ENCODE measurements at places on chromosomes 7 and 10.

DNA sequence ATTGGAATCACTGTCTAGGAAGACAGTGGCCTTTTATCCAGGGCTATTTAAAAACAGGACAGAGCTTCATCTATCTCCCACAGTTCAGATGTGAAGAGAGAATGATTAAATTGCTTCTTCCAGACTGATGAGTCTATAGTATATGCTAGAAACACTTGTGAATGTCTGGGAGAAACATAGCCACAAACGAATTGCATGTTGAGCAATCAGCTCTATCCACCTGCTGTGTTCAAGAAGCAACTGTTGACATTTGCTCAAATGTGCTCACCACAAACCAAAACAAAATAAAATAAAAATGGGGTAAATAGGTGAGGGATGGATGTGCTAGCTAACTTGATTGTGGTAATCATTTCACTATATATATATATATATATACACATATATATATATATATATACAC, 195.1 kb downstream of the HECW1 start:
- H3K27ac ChIP-seq, result no peak overlapping the region
- H3K36me3 ChIP-seq, result no peaks in the 10 kb centered on the region
- H3K4me3 ChIP-seq, result no peak overlapping the region
- H3K27me3 ChIP-seq, result peaks cover 2% of the 10 kb centered on the region

DNA sequence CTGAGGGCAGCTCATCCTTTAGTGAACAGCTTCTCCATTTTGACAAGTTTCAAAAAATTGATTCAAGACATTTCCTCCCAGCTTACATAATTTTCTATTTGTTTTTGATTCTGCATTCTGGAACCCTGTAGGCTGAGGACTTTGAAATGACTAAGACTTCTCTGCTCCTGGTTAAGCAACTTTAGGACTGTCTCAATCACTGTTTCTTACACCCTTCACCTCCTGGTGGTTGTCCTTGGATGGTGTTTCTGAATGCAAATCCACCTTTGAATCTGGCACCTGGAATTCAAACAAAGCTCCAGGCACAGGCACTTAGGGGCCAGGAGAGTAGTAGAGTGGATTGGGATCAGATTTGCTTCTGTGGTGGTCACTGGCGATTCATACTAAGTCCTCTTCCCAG, 595.5 kb downstream of the LRMDA start:
- no peaks in the 10 kb centered on the region for H3K36me3 ChIP-seq
- peaks cover 1% of the 10 kb centered on the region for H3K27me3 ChIP-seq
- DNase-seq, result no peak
- H3K4me1 ChIP-seq, result no peaks in the 10 kb centered on the region
- H3K4me3 ChIP-seq, result no peak overlapping the region
- no peak overlapping the region for H3K27ac ChIP-seq

- peaks cover 8% of the 10 kb centered on the region for H3K4me1 ChIP-seq
- no peak overlapping the region for H3K4me3 ChIP-seq
- H3K27me3 ChIP-seq, result peaks cover 39% of the 10 kb centered on the region
- no peak for DNase-seq
- no peak overlapping the region for H3K27ac ChIP-seq
These were observed 465 bp upstream of the NPY start for GRCh38 chr7:24283554-24283896.

GRCh38 chr10:75499556-75500160, 68.2 kb downstream of the LRMDA start:
- no peak overlapping the region for H3K27ac ChIP-seq
- H3K4me1 ChIP-seq, result no peaks in the 10 kb centered on the region
- no peak for DNase-seq
- no peak overlapping the region for H3K4me3 ChIP-seq
- no peaks in the 10 kb centered on the region for H3K36me3 ChIP-seq

DNA sequence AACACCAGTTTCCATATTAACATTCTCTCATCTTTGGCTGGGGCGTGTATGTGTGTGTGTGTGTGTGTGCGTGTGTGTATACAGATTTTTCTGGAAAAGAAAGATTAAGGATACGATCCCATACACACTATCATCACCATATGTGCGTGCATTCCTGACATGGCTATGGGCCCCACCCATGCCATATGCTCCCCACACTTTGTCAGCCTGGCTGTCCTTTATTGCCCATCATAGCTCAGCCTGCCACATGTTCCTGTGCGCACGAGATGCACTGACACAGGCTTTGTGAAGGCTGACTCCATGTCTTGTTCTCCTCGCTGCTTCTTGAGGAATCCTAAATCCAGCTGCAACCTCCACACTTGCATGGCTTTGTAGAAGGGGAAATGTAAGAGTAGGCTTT, 984.1 kb downstream of the LRMDA start:
- no peaks in the 10 kb centered on the region for H3K27me3 ChIP-seq
- DNase-seq, result no peak
- no peaks in the 10 kb centered on the region for H3K4me1 ChIP-seq
- H3K36me3 ChIP-seq, result no peaks in the 10 kb centered on the region
- no peak overlapping the region for H3K4me3 ChIP-seq
- H3K27ac ChIP-seq, result no peak overlapping the region

DNA sequence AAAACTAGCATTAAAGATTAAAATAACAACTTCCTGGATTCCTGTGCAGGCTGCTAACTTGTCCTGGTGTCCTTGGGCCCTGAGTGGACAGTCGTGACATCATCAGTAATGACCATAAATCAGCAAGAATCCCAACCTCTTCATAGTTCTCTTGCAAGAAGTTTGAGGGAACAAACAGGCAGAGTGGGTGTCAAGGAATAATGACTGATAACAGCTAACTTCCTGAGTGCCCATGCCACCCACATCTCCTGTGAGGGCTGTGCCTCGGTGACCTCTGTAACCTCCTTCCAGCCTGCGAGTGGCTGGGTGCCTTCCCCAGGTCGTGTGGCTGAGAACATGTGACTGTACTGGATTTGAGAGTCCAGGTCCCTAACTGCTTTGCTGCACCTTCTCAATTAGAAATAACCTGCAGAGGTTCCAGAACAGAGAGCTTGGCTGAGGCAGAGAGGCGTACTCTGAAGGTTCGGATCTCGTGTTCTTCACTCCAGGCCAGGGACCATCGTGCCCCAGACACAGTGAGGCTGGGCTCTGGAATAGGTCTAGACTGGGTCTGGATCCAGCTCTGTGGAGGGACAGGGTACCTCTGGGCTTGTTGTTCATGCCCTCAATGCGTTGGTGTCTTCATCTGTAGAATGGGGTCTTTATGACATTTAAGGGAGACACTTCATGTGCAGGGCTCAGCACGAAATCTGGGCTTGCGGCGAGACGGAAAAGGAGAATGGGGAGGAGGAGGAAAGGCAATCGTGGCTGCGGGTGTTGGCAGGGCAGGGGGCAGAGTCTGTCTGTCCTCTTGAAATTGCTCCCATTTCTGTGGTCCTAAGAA, 313.1 kb upstream of the ZNF32 start:
- H3K36me3 ChIP-seq, result no peaks in the 10 kb centered on the region
- H3K27ac ChIP-seq, result no peak overlapping the region
- H3K27me3 ChIP-seq, result peaks cover 11% of the 10 kb centered on the region
- peaks cover 6% of the 10 kb centered on the region for H3K4me1 ChIP-seq
- DNase-seq, result no peak

DNA sequence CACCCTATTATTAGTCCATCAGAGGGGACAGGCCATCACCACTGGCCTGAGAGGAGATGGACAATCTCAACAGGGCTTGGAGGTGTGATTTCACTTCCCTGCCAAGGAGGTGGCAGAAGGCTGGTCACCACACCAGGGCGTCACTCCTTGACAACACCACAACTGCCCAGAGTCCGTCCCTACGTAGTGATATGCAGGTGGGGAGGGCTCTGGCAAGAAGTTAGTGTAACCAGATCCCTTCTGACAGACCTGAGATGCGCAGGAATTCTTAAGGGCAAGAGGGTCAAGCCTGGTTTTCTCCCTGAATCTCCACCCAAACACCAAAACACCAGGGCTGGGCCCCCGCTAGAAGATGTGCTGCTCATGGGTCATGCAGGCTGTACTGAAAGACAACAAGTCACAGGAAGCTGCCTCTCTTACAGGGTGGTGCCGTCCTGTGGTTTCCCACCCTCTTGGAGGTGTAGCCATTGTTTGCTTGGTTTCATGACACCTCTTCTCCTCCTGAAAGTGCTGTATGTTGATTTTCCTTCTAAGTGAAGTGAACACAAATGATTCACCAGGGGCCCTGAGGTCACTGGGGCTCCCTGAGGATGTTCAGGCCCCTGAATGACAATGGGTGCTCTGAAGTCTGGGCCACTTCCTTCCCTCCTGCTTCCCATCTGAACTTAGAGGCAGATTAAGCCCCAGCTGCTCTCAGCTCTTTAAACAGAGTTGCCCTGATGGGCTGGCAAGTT, 27.1 kb downstream of the ATXN7L1 start:
- peaks cover 9% of the 10 kb centered on the region for H3K36me3 ChIP-seq
- H3K27me3 ChIP-seq, result no peaks in the 10 kb centered on the region
- H3K27ac ChIP-seq, result peak overlapping the region; percentile 79
- peak; percentile 91 for DNase-seq

GRCh38 chr10:110267276-110267675, 37.4 kb downstream of the SMNDC1 start:
- peaks cover 1% of the 10 kb centered on the region for H3K27me3 ChIP-seq
- no peak overlapping the region for H3K4me3 ChIP-seq
- DNase-seq, result no peak
- no peak overlapping the region for H3K27ac ChIP-seq
- no peaks in the 10 kb centered on the region for H3K36me3 ChIP-seq

GRCh38 chr10:80530251-80530650, 7.5 kb upstream of the SH2D4B start:
- peak; percentile 78 for DNase-seq
- H3K27me3 ChIP-seq, result no peaks in the 10 kb centered on the region
- H3K4me1 ChIP-seq, result peaks cover 65% of the 10 kb centered on the region
- peaks cover 2% of the 10 kb centered on the region for H3K36me3 ChIP-seq
- peak overlapping the region; percentile 85 for H3K27ac ChIP-seq

DNA sequence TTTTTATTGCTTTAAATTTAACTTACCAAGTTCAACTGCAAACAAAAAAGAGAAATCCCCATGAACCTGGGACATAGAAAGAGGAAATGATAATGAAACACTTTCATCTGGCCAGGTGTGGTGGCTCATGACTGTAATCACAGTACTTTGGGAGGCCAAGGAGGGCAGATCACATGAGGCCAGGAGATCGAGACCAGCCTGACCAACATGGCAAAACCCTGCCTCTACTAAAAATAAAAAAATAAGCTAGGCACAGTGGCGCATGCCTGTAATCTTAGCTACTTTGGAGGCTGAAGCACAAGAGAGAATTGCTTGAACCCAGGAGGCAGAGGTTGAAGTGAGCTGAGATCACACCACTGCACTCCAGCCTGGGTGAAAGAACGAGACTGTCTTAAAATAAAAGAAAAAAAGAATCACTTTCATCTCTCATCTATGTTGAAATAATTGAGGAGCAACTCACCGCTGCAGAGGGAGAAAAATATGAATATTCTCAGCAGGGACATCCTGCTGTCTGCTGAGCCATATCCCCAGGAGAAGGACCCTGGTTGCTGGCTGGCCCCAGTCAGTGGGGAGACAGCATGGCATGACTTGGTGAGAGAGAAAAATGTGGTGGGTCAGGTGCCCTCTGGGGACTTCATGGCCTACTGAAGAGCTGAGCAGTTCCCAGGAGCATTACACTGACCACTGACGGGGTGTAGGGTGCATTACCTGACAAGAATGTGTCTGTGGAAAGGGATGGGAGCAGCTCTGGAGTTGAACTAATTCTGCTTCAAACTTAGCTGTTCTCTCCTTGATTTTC, 22.8 kb upstream of the TARP start:
- DNase-seq, result no peak
- H3K27ac ChIP-seq, result no peak overlapping the region
- no peaks in the 10 kb centered on the region for H3K36me3 ChIP-seq
- H3K4me1 ChIP-seq, result no peaks in the 10 kb centered on the region
- no peaks in the 10 kb centered on the region for H3K27me3 ChIP-seq

GRCh38 chr7:100829150-100829716, 1.9 kb upstream of the EPHB4 start:
- peaks cover 33% of the 10 kb centered on the region for H3K27me3 ChIP-seq
- no peaks in the 10 kb centered on the region for H3K36me3 ChIP-seq
- H3K4me1 ChIP-seq, result peaks cover 17% of the 10 kb centered on the region
- no peak overlapping the region for H3K4me3 ChIP-seq
- no peak for DNase-seq
- H3K27ac ChIP-seq, result no peak overlapping the region

- no peak overlapping the region for H3K27ac ChIP-seq
- no peak for DNase-seq
- H3K4me3 ChIP-seq, result no peak overlapping the region
- no peaks in the 10 kb centered on the region for H3K4me1 ChIP-seq
- no peaks in the 10 kb centered on the region for H3K27me3 ChIP-seq
- H3K36me3 ChIP-seq, result no peaks in the 10 kb centered on the region
These were observed 519.1 kb upstream of the ANKRD30A start for GRCh38 chr10:36606234-36606839.

DNA sequence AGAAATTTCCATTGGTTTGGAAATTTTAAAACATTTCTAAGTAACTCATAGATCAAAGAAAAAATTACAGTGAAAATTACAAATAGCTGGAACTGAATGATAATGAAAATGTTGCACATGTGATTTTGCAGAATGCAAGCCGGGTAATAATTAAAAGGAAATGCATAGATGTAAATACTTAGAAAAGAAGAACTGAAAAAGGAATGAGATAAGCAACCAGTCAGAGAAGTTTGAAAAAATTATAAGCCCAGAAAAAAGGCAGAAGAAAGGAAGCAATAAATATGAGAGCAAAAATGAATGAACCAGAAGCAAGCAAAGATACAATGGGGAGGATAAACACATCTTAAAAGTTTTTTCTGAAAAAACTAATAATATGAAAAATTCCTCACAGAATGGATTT, 3.2 kb upstream of the TMEM273 start:
- peak overlapping the region; percentile 83 for H3K27ac ChIP-seq
- no peak overlapping the region for H3K4me3 ChIP-seq
- no peaks in the 10 kb centered on the region for H3K36me3 ChIP-seq

GRCh38 chr7:104642560-104642959, 314.2 kb downstream of the LHFPL3 start:
- H3K36me3 ChIP-seq, result no peaks in the 10 kb centered on the region
- no peak overlapping the region for H3K27ac ChIP-seq
- H3K27me3 ChIP-seq, result peaks cover 6% of the 10 kb centered on the region
- H3K4me1 ChIP-seq, result no peaks in the 10 kb centered on the region
- no peak for DNase-seq
- no peak overlapping the region for H3K4me3 ChIP-seq

GRCh38 chr7:38448584-38449234, 175.3 kb upstream of the TARP start:
- DNase-seq, result no peak
- no peaks in the 10 kb centered on the region for H3K36me3 ChIP-seq
- no peak overlapping the region for H3K4me3 ChIP-seq
- H3K27me3 ChIP-seq, result peaks cover 3% of the 10 kb centered on the region
- no peaks in the 10 kb centered on the region for H3K4me1 ChIP-seq
- H3K27ac ChIP-seq, result no peak overlapping the region

Measured in activated CD8-positive, alpha-beta T cell treated with anti-CD3 and anti-CD28 coated beads for 36 hours (primary cell).